Hair follicle dermal papilla cell (primary cell): ENCODE measurements at places on chromosomes 11 and 22. TPM values are rescaled to one million over a fixed set of nuclear protein-coding genes. Genes with fewer than 3 reads are reported as not detected.

Gene INCENP
- 14.0 and 15.6 TPM in 2 replicates for total RNA-seq

Gene SLC22A25
- total RNA-seq, result not detected in 2 replicates

Gene POLA2
- 2.1 and 3.4 TPM in 2 replicates for total RNA-seq

Gene DCHS1
- 42.3 and 53.2 TPM in 2 replicates for total RNA-seq

Gene APOL5
- not detected in 2 replicates for total RNA-seq

Gene MFNG
- 0.16 TPM in 1 of 2 replicates, not detected in the other for total RNA-seq

Gene C11orf42
- 0.16 TPM in 1 of 2 replicates, not detected in the other for total RNA-seq

Gene C11orf65
- total RNA-seq, result 0.81 and 1.5 TPM in 2 replicates

Gene FGF19
- not detected in 2 replicates for total RNA-seq

Gene CD6
- not detected in 2 replicates for total RNA-seq

Gene CYB5R2
- total RNA-seq, result 22.6 and 27.1 TPM in 2 replicates

Gene MS4A4E
- total RNA-seq, result not detected in 2 replicates

Gene ANKRD42
- total RNA-seq, result 11.3 and 14.3 TPM in 2 replicates

Gene CLMP
- 301 and 332 TPM in 2 replicates for total RNA-seq

Gene SLC25A17
- total RNA-seq, result 17.0 and 19.8 TPM in 2 replicates

Gene CTSW
- total RNA-seq, result not detected in 2 replicates

Gene CATSPERZ
- not detected in 2 replicates for total RNA-seq

Gene SEPTIN3
- 5.1 and 8.3 TPM in 2 replicates for total RNA-seq

Gene ADORA2A
- 0.24 and 3.1 TPM in 2 replicates for total RNA-seq

Gene MS4A4A
- total RNA-seq, result not detected in 2 replicates

Gene OR5P2
- total RNA-seq, result not detected in 2 replicates

Gene SSTR3
- total RNA-seq, result not detected in 2 replicates

Gene SMTNL1
- total RNA-seq, result not detected in 2 replicates

Gene PACSIN3
- 37.0 and 37.8 TPM in 2 replicates for total RNA-seq

Gene AHNAK
- total RNA-seq, result 953 and 967 TPM in 2 replicates

Gene ARHGAP8
- 0.85 and 2.4 TPM in 2 replicates for total RNA-seq

Gene ZC3H12C
- total RNA-seq, result 11.2 and 12.5 TPM in 2 replicates

Gene PHOX2A
- total RNA-seq, result not detected in 2 replicates

Gene ALG8
- total RNA-seq, result 28.9 and 34.9 TPM in 2 replicates

Gene RASSF10
- under 0.01 TPM in 1 of 2 replicates, not detected in the other for total RNA-seq

Gene PLCB3
- 60.6 and 68.5 TPM in 2 replicates for total RNA-seq

Gene MUC2
- total RNA-seq, result not detected in 2 replicates

Gene OR51I1
- not detected in 2 replicates for total RNA-seq

Gene ASRGL1
- total RNA-seq, result 0.32 TPM in 1 of 2 replicates, not detected in the other

Gene CALCA
- total RNA-seq, result 0.16 TPM in 1 of 2 replicates, not detected in the other

Gene TPBGL
- total RNA-seq, result not detected in 2 replicates

Gene GRIK4
- total RNA-seq, result 0.16 TPM in 1 of 2 replicates, not detected in the other

Gene TIMM10B
- 52.7 and 54.4 TPM in 2 replicates for total RNA-seq

Gene TNNI2
- total RNA-seq, result not detected in 2 replicates

Gene OR4P4
- not detected in 2 replicates for total RNA-seq

Gene TYR
- total RNA-seq, result 0.16 TPM in 1 of 2 replicates, not detected in the other

Gene LDHAL6A
- total RNA-seq, result not detected in 2 replicates

Gene CARNS1
- total RNA-seq, result under 0.01 and 0.16 TPM in 2 replicates

Gene RPL3
- 1,564 and 1,887 TPM in 2 replicates for total RNA-seq

Gene NLRP14
- 0.16 and 0.24 TPM in 2 replicates for total RNA-seq

Gene AQP11
- total RNA-seq, result 0.85 and 1.1 TPM in 2 replicates

Gene GPHA2
- not detected in 2 replicates for total RNA-seq

Gene FAM180B
- total RNA-seq, result 0.24 TPM in 1 of 2 replicates, not detected in the other

Gene INSC
- total RNA-seq, result 0.36 and 0.81 TPM in 2 replicates
